ENCODE measurements at places on chromosomes 7 and 10.

DNA sequence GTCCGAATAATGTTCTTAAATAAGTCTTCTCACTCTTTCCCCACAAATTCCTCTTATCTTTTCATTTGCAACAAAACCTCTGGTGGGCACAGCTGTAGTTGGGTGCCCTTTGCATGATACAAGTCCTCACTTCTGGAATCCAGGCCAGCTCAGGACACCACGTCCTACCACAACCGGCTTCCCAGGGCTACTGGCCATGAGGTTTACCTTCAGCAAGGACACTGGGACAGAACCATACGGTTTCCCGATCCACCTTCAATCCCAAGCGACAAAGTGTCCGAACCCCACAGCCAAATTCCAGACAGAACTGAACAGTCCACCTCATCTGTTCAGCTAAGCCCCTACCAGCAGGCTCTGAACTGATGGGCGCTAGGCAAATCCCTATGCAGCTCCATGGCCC is 174.6 kb downstream of the FAM107B start:
- peak; percentile 13 for DNase-seq

- no peak for DNase-seq
These were observed 110.5 kb upstream of the HABP2 start for GRCh38 chr10:113442336-113442735.

- DNase-seq = no peak
These were observed 56.4 kb upstream of the CCDC6 start for GRCh38 chr10:59962756-59963155.

- DNase-seq = no peak
These were observed 4.4 kb downstream of the LARP4B start for GRCh38 chr10:927131-927530.

- no peak for DNase-seq
These were observed 184.7 kb downstream of the VTI1A start for GRCh38 chr10:112631501-112632400.

DNA sequence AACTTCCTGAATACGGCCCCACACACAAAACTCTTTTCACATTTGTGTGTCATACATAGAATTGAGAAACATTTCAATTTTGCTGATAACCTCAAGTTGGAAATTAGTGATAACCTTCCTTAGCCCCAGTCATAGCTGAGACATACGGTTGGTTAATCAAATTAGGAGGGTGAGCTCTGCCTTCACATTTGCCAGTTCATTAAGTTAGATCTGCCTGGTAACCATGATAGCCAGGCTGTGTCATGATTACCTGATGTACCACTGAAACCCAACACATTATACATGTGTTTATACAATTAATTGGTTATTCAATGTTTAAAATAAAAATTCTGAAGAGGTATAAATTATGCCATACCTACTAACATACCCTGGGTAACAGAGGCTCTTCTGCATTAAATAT is 60.8 kb upstream of the RAB11FIP2 start:
- no peak for DNase-seq

GRCh38 chr10:89296220-89296648 is 5.6 kb upstream of the IFIT2 start:
- no peak for DNase-seq

DNA sequence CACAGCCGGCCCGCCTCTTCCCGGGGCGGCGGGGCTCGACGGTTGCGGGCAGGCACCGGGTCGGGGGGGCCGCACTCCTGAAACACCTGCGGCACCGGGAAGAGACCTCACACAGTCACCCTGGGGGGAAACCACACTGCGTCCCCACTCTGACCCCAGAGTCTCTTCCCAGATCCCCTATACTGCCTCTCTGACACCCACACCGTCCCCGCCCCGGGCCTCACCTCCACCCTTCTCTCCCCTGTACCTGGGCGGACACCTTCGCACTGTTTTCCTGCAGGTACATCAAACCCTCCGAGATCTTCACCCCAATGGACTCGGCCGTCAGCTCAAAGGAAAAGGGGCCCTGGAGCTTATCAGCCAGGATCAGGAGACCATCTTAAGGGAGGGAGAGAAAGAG is 3.4 kb upstream of the GAL3ST4 start:
- no peak for DNase-seq
